ENCODE measurements at places on chromosomes 16 and 17. TPM values are rescaled to one million over a fixed set of nuclear protein-coding genes. Genes with fewer than 3 reads are reported as not detected.
A peak's percentile ranks its signal among the peaks of the same experiment; 100 is the strongest.

The MAPT gene
- total RNA-seq: 123 TPM

GRCh38 chr17:40791787-40792436 is 7.8 kb downstream of the KRT28 start:
- no peak for DNase-seq

- DNase-seq: no peak
These were observed 317.6 kb downstream of the SEC14L1 start for GRCh38 chr17:77458202-77459017.

- DNase-seq: peak; percentile 96
These were observed at the start of gene STARD3 for GRCh38 chr17:39636927-39637736. TSS of gene STARD3 (plus strand) at chr17:39637144. CDS start at chr17:39653532, 16,388 bp downstream.

DNA sequence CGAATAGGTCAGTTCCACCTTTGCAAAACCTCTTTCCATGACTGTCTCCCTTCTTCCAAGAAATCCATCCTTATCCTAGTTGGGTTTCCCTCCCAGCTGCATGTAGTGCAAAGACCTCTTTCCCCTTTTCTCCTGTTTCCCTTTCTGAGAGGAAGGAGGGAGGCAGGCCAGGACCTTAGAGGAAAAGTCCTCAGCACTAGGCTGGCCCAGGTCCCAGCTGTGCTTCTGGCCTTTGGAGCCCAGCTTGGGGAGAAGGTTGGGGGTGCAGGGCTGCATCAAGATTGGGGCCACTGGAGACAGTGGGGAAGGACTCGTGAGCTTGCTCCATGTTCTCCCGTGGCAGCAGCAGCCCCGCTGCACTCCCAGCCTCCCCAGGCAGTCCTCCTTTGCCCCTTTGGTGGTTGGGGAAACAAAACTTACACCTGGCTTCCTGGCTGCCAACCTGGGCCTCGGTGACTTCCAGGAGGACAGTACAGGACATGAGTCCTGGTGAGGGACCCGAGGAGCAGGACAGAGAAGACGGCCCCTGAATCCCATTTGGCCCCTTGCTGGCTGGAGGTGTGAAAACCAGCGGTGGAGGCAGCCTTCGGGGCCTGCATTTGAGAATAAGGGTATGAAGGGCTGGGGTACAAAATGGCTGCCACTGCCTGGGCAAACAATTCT is 481 bp downstream of the HEXIM2 start:
- DNase-seq: no peak

The RNU2-1 gene
- total RNA-seq: 9,258 TPM

- peak; percentile 75 for DNase-seq
These were observed 184.4 kb downstream of the MSI2 start for GRCh38 chr17:57440522-57441269.

DNA sequence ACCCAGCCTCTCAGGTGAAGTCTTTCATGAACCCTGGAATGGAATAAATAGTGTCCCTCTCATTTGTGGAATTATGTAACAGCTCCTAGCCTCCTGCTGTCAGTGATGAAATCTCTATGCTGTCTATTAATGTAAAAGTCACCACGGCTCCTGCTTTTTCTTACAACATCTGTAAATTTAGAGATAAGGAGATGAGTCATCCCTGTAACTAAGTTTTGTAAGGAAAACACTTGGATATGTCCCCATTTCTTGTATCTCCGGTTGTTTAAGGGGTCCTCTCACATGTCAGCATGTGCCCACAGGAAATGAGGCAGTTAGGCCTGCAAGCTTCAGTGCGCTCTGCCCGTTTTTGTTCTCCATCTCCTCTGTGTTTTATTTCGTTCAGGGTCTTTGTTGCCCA is 2.8 kb upstream of the NAT9 start:
- DNase-seq: no peak

GRCh38 chr17:60724647-60725046 is 47.0 kb downstream of the BCAS3 start:
- no peak for DNase-seq

GRCh38 chr17:65498816-65499215 is 62.6 kb downstream of the AXIN2 start:
- no peak for DNase-seq

All from glutamatergic neuron (in vitro differentiated cells).